ENCODE measurements at places on chromosomes 1 and 21.

DNA sequence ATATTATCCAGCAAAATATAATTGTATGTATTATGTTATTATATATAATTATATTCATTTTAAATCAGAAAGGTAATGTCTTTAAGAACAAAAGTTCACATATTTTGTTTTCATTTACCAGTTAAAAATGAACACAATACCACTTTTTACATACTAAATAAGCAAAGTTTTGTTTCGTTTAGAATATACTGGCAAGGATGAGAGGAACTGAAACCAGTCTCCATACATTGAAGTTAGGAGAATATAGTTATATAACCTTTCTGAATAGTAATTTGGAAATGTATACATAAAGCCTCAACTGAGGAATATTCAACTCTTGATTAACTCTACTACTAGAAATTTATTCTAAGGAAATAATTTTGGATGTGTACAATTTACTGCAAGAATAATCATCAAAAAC, 110.5 kb downstream of the ZNF644 start:
- no peak for DNase-seq

GRCh38 chr1:58652651-58653184, 47.1 kb downstream of the MYSM1 start:
- peak; percentile 90 for DNase-seq

DNA sequence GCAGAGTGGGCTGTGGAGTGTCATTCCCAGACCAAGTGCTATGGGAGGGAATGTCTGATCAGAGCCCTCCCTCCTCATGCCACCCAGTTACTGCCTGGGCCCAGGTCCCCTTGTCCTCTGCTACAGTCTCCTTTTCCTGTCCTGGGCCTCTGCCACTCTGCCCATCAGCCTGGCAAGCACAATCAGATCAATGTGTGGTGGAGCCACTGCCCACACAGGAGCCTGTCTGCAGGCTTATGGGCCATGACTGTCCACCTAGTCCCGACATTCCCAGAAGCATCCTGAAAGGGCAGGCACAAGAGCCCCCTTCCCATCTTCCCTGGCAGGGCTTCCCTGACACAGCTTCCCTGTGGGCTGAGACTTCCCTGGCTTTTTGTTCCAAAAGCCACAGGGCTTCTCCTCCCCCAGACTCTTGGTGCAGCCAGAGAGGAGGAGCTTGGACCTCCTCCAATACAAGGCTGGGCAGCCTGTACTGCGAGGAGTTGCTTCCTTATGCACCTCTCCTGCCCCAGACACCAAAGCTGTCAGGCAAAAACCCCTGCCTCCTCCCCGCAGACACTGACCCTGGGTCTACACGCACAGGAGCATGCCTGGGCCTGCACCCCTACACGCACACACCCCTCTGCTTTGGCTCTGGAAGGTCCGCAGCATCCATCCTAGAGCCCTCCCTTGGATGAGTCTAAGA, 29.2 kb upstream of the CNTN2 start:
- DNase-seq: no peak

GRCh38 chr21:42524341-42525028, 10.8 kb downstream of the SLC37A1 start:
- DNase-seq: peak; percentile 65
